ENCODE measurements at places on chromosomes 16 and 17. TPM values are rescaled to one million over a fixed set of nuclear protein-coding genes. Genes with fewer than 3 reads are reported as not detected.

DNA sequence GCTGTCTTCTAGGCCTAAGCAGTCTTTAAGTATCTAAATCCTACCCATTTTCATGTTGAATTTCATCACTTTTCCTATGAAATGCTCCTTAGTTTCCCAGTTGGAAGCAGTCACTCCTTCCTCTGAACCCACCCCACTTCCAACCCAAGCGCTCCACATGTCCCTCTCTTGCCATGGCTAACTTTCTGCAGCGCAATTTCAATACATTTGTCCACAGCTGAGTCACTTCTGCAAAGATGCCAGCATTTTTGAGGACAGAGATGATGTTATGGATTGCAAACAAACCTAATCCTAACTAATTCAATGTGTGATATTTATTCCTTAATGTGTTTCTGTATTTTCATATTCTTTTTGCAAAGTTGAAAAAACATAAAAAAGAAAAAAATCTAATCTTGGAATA, 71.7 kb downstream of the HLF start:
- DNase-seq, result no peak

GRCh38 chr17:83067718-83068261, 11.6 kb upstream of the METRNL start:
- DNase-seq, result no peak

DNA sequence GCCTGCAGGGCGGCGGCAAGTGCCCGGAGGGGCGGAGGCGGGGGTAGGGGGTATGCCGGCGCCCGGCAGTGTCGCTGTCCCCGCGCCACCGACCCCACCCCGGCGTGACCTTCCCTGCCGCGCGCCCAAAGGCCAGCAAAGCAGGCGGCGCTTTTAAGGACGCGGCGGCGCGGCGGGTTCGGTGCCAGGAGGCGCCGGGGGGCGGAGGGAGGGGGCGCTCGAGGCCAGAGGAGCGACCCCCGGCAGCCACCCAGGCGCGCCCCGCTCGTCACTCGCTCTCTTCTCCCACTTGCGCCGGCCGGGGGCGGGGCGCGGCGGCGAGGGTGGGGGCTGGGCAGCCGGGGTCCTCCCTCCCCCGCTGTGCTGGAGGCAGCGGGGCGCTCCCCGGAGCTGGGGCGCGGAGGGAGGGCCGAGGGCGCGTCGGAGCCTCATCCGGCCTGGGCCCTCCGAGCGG, 8.6 kb upstream of the BAHCC1 start:
- DNase-seq, result no peak

DNA sequence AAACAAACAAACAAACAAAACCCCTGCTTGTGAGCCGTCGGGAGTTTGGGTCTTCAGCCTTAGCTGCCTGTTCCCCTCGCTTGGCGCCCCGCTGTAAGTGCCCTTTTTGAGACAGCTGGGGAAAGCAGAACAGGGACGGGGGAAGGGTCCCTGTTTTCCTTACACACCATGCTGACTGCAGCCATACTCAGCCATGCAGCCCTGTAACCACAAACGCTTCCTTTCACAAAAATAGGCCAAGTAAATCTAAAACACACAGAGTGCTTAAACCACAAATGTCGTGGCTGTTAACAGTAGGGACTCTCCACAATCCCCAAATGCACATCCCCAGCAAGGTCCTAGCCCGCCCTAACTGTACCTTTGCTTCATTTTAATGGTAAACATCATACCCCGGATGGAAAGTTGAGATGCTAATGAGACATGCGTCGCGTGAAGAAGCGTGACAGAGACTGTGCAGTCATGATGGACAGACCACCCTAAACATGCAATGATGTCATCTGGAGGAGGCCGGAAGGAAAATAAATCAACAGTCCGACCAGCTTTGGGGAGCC, 129.9 kb downstream of the MGAT5B start:
- DNase-seq, result peak; percentile 73

- peak; percentile 30 for DNase-seq
Measured at GRCh38 chr17:75345514-75346167, 56.4 kb upstream of the SLC25A19 start.

GRCh38 chr17:40344421-40345160, 19.9 kb downstream of the GJD3 start:
- no peak for DNase-seq

- no peak for DNase-seq
Measured at GRCh38 chr17:51029568-51030463, 90.9 kb downstream of the SPAG9 start.

DNA sequence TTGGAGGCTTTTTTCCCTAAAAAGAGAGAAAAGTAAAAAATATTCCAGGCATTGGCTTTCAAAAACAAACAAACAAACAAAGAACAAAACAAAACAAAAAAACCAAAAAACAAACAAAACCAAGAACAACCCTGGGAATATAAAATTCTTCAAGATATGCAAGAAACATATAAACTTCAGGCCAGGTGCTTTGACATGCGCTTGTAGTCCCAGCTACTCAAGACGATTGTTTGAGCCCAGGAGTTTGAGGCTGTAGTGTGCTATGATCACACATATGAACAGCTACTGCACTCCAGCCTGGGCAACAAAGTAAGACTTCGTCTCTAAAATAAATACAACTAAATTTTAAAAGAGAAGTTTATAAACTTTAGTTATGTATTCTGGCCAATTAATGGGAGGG, 52.5 kb upstream of the TEX2 start:
- DNase-seq, result no peak

GRCh38 chr17:1217089-1217385, 37.3 kb upstream of the ABR start:
- DNase-seq, result no peak

DNA sequence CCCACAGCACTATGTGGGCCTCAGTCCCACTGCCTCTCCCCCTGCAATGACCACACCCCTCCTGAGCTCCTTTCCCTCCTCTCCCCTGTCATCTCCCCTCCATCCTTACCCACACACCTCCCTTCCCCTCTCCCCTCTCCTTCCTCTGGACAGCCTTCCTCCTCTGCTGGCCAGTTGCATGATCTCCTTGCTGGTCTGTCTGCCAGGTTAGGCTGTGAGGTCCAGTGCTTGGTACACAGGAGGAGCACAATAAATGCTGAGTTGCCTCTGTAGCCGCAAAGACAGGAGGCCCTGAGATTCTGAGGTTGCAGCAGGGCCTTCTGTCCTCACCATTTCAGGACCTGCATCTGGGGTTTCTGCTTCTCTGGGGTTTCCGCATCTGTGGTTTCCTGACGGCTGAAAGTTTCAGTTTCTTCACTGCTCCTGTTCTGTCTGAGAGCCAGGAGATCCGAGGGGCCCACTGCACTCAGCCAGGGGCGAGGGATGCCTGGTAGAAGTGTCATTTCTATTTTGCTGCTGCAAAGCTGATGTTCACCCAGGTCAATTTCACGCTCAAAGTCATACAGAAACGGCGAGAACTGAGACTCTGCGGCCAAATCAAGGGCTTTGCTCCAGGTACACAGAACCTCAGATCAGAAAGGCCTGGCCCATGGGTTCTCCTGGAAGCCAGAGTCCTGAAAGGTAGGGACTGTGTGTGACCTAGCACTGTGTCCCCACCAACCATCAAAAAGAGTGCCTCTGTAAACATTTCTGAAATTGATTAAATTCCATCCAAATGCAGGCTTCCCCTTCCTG, 4.6 kb upstream of the SLC12A3 start:
- DNase-seq, result peak; percentile 58

Gene CHAD
- not detected for total RNA-seq

Gene TM4SF5
- not detected for total RNA-seq

Data from activated T-helper 1 cell treated with anti-CD3 and anti-CD28 coated beads, Interleukin-12 subunit alpha, Interleukin-12 subunit beta, Interleukin-2, Interleukin-4 antibody, amounts not matched to agents 30 ng/mL and 10 ng/mL and 1 ng/mL, durations not matched to agents 14 hours and 24 hours and 36 hours (primary cell).